ENCODE measurements at places on chromosomes 2 and 18. TPM values are rescaled to one million over a fixed set of nuclear protein-coding genes. Genes with fewer than 3 reads are reported as not detected.

- no peak for DNase-seq
Measured at GRCh38 chr2:161141033-161141432, 19.2 kb upstream of the TANK start.

DNA sequence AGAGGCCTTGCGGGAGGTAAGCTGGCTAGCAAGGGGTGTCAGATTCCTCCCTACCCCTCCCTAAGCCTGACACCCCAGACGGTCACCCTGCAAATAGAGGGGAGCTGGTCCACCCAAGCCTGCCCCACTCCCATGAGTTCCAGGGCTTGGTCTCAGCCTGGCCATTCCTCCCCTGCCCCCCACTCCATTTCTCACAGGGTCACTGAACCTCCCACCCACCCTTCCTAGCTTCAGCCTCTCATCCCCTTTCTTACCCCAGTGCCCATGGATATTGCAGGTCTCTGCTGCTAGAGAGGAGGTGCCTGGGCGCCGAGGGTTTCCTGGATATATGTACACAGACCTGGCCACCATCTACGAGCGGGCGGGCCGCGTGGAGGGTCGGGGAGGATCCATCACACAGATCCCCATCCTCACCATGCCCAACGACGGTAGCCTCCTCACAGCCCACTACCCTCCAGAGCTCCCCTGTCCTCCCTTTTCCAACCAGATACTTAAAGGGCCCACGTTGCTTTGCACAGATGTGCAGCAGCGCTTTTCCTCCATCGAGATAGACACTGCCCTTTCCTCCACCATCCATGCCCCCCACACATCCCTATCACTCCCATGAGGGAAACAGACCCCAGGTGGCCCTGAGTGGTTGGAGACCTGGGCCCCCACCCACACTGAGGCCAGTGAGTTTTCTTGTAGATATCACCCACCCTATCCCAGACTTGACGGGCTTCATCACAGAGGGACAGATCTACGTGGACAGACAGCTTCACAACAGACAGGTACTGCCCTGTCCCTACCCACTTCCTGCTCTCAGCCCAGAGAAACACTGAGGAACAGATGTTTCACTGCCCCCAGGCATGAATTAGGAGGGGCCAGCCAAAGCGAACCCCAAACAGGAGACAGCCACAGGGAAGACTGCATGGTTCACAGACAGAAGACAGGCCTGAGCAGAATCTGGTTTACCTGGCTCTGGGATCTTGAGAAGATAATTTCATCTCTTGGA, 15.2 kb upstream of the ANKRD53 start:
- no peak for DNase-seq

DNA sequence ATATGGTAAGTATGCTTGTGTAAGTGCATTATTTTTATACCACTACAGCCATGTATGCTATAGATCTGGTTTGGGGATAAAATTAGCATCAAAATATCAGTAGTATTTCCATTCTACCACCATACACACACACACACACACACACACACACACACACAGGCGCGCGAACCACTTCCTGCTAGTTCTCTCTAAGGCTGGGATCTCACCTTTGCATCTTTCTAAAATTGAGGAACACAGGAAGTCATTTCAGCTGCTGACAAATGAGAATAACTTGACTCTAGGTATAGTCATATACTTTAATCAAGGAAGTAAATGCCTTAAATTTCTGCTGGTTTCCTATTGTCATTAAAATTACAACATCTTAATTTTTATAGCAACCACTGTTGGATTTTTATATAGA, 72.5 kb downstream of the RBM43 start:
- DNase-seq, result no peak

DNA sequence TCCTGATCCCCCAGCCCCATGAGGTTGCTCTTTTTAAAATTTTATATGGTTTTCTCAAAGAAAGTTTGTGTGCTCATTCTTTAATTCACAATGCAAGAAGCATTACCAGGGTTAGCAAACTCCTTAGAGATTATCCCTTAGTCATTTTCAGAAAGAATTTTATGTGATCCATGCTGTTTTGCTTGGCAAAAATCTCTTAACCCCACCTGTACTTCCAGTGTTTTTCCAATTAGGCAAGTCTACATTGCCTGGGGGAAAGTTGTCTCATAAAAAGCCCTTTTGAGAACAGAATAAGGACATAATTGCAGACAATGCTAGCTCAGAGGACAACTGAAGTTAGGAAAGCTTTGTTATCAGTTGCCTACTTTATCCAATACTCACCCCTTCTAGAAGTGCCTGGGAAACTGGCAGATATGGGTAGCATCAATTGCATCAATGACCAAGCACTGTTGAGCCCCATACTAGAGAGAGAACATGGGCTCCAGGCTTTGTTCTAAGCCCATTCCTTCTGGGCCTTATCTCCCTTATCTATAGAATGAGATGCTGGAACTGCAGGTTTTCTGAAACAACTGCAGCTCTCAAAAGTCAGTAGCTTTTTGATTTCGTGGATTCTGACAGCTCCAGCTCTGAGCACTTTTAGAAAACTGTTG, 265.9 kb upstream of the SPHKAP start:
- DNase-seq, result no peak

GRCh38 chr18:8507361-8507760, 101.9 kb upstream of the RAB12 start:
- DNase-seq, result no peak

DNA sequence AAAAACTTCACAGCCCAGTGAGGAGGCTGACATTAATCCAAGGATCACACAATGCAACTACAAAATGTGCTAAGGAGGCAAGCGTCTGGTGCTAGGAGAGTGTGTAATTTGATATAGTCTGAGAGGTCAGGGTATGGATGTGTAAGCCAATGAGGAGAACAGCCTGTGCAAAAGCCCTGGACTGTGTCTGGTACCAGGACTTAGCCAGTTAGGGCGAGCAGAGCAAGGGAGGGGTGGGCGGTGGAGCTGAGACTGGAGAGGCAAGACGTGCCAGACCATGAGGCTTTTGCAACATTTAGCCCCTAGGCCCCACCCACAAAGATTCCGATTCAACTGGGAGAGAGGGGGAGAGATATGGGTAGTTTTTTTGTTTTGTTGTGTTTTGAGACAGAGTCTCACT, 33.5 kb upstream of the SPRED2 start:
- DNase-seq, result no peak

DNA sequence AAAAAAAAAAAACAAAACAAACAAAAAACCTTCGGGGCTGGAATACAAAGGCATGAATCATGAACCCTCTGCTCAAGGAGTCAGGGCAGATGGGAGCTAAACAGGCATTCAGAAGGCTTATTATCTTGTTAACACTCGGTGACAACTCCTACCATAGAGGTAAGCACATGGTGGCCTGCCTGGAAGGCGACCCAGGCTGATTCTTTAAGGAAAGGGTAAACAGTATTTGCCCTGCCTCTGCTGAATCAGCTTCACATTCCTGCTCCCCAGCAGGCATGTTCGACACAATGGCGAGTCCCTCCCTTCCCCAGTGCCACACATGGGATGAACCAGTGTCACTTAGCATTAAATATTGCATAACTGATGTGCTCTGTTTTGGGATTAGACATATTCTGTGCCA, 191.9 kb downstream of the ARL4C start:
- no peak for DNase-seq

DNA sequence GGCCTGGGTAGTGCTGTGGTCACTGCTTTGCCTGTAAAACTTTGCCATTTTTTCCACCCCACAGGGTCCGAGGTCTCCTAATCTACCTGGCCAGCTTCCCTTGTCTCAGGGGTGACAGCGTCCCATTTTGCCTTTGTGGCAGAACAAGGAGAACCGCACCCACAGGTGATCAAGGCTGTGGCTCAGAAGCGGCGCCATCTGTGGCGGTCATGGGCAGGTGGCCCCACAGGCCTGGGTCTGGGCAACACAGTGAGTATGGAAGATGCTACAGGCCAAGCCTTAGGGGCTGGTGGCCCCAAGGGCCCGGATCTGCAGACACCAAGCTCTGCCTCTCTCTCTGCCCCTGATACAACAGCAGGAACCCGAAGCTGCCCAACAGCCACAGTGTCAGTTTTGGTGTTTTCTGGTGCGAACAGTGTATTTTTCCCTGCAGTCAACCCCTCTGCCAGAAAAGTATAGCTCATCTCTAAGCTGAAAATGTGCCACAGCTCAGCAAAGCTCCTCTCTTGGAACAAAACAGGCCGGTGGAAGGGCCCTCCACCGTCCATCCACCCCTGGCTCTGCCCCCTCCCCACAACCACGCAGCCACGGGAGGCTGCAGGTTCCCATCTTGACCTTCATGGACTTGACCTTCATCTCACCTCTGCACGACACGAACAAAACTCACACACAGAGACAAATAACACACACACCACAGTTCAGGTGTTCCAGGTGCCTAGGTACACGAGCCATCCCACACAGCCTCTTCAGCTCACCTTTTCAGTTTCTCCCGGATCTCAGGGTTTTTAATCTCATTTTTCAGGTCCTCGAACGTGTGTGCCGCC, 96.7 kb downstream of the PXDN start:
- no peak for DNase-seq

DNA sequence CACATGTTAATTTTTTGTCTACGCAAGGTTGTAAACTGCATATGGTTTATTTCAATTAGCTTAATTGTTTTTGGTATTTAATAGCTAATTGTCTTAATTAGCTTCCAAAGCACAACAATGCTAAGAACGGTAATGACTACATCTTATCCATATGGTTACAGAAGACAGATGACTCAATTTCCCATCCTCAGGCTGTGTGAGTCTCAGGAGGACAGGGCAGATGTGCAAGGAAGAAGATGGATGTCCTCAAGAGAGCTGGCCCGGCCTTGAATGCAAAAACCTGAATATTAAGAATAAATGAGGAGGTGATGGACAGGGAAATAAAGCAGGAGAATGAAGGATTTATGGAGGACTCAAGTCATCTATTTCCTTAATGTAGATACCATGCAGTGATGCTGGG, 31.4 kb downstream of the SLC4A3 start:
- DNase-seq, result no peak

DNA sequence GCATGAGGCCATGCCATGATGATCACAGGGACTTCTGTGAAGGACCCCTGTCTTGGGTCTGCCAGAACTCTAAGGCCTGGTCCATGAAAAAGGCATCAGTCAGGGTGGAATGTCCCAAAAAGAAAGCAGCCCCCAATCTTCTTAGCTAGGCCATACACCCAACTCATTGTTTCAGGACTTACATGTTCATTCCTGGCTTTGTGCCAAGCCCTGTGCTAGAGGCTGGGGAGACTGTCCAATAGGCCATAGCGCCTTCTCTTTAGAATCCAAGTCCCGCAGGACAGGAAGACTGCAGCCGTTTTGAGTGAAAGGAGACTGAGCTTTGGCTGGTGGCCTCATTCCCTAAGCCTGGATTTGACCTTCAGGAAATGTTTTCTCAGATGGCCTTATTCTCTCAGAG, 247.3 kb downstream of the PRKCE start:
- DNase-seq, result no peak

Gene COLEC12
- 56.6 TPM for polyA plus RNA-seq

Gene IGFBP5
- 462 TPM for polyA plus RNA-seq

Gene ALPI
- not detected for polyA plus RNA-seq

Gene ANKMY1
- polyA plus RNA-seq, result 7.2 TPM

Gene UGT1A4
- polyA plus RNA-seq, result not detected

Gene FBXO48
- polyA plus RNA-seq, result 1.3 TPM

Gene FLACC1
- 1.4 TPM for polyA plus RNA-seq

Gene GALR1
- 0.03 TPM for polyA plus RNA-seq
